Glomerular endothelial cell (primary cell): ENCODE measurements at places on chromosomes 1 and 21. TPM values are rescaled to one million over a fixed set of nuclear protein-coding genes. Genes with fewer than 3 reads are reported as not detected.

DNA sequence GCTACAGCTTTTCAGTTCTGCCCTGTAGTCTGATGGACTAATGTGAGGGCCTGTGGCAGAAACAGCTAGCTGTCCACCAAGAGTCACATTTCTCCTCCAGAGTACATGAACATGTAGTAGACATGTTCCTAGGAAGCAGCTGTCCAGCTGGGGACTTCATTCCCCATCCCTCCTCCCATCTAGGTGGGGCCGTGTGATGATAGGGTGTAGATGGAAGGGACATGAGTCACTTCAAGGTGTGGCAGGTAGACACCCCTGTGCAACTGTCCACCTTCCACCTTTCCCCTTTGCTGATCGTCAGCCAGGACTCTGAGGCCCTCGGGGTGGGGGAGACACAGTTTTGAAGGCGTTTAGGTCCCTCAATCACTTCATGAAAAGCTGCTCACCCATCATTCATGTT, 3.6 kb upstream of the RD3 start:
- no peak for DNase-seq

- DNase-seq, result no peak
Measured at GRCh38 chr1:244678697-244679096, 25.8 kb downstream of the DESI2 start.

- no peak for DNase-seq
Measured at GRCh38 chr1:35539073-35539823, 18.0 kb downstream of the KIAA0319L start.

DNA sequence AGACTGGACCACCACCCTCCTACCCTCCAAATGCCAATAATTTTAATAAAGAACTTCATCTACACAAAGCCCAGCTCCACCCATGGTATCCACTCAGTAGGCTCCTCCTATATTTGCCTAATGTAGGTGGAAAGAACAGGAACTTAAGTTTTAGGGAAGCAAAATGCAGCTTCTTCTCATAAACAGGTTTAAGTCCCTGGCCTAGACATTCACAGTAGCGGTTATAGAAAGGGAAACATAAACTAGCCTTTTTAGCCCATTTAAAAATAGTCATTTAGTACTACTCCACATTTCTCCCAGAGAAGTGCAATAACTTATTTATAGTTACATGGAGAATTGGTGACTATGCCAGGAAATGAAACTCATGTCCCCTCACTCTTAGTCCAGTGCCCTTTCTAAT, 56.6 kb upstream of the CPLANE2 start:
- DNase-seq, result no peak

- DNase-seq, result no peak
Measured at GRCh38 chr1:58011978-58012377, 534.5 kb downstream of the OMA1 start.

DNA sequence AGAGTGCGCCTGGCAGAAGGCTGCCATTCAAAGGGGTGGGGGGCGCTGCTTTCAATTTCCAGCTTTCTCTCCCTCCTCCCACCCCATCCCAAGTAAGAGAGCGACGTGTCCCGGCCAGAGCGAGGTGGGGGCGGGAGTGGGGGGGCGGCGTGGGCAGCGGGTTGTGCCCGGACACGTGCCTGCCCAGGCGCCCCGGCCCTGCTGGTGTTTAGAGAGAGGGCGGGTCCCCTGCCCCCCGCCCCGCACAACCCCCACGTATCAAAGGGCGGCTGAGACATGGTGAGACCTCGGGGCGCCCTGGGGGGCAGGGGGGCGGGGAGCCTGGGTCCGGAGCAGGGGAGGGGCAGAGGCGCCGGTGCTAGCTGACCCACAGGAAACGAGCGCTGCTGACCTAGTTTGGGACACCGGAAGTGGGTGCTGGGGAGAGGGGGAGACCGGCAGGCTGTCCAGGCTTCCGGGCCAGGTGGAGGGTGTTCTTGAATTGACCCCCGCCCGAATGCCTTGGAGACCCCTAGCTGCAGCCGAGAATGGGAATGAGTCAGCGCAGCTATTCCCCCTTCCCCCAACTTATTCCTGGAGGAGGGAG, 1.3 kb downstream of the ZBTB7B start:
- DNase-seq, result no peak

- no peak for DNase-seq
Measured at GRCh38 chr1:91584878-91585277, 84.2 kb downstream of the CDC7 start.

DNA sequence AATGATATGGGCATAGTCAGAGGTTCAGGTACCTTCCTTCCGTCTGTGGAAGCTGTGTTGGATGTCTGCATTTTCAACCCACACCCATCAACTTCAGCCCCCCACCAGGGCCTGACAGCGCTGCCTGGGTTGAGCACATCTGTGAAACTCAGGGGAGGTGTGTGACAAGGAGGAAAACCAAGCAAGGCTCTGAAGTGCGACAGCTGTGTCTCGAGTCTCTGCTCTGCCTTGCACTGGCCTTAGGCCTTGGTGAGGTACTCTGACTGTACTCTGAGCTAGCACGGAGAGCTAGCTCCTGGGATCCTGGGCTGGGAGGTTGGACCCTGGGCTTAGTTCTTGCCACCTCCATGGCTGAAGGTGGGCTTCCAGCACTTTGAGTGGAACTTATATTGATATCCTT, 9.1 kb downstream of the VANGL2 start:
- DNase-seq, result no peak

DNA sequence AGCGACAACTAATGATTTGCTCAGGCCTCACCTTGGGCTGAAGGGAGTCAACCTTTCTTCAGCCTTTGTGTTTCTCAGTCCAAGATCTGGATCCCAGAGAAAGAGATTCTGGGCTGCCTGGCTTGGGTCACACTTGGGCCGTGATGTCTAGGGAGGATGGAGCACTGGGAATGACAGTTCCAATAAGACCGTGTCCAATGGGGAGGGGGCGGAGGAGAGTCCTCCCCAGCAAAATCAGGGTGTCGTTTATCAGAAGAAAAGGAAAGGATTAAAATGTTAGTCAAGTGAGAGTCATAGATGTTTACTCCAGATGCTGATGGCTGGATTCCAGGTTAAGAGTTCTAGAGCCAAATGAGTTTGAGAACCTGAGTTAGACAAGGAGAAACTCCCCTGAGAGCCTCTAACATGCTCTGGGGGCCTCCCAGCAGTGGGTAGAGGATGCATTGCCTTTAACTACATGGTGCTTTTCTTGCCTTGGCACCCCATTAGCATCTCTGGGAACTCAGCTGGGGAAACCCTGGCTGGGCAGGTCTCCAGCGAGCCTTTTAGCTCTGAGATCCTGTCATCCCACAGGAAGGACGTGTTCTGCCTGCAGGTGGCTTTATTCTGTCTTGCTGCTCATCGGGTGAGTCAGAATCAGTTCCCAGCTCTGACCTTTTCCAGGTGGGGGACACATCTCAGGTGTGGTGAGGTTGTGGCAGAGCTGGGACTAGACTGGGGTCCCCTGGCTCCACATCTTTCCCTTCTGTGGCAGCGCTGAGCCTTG, 22.2 kb downstream of the NIPAL3 start:
- DNase-seq, result no peak

GRCh38 chr1:165763442-165763841, 5.2 kb downstream of the TMCO1 start:
- DNase-seq, result no peak

DNA sequence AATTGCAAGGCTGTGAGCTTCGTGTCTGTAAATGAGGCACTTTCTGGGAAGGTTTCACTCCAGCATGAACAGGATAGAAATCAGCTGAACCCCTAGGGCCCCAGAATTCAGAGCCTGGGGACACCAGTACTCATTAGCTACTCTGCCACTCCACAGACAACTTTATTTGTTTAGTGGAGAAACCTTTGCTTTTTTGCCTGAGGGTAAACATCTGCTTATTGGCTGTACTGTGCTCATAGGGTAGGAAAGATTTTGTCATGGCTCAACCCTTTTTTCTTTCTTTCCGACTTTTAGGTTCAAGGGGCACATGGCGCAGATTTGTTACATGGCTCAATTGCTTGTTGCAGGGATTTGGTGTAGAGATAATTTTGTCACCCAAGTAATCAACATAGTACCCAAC, 138.4 kb upstream of the BACE2 start:
- no peak for DNase-seq

GRCh38 chr1:4734791-4735190, 80.4 kb downstream of the AJAP1 start:
- DNase-seq, result no peak

- peak; percentile 23 for DNase-seq
Measured at GRCh38 chr1:1430114-1430982, 5.1 kb upstream of the VWA1 start.

DNA sequence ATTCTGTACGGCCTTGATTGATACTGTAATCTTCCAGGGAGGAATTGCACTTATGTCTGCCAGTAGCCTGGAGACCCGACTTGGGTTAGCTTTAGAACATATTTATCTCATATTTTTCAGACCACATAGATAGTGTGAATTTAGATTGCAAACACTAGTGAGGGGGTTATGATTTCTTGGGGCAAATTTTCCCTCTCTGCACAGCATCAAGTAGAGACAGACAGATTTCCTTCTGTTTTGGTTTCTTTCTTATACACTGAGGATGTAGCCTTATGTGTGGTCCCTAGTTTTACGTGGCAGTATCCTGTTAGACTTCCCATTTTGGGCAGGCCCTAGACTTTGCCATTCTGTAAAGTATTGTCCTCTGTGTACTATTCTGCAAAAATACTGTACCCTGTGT, 29.0 kb downstream of the SOAT1 start:
- no peak for DNase-seq

GRCh38 chr1:55588309-55588708, 373.1 kb upstream of the USP24 start:
- no peak for DNase-seq

DNA sequence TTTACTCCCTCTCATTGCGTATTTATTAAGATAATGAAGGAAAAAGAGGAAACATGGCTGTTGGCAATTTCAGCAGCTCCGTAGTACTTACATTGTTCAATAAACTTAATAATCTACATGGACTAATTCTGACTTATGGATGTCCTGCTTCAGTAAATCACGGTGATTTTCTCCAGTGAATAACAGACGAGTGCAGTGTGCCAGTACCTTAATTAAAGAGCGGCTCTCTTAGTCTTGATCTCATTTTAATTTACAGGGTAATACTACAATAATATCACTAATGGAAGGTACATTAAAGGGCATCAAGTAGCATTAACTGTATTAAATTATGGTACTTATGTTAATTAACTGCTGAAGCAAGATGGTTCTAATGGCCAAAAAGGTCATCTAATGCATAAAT, 187.2 kb downstream of the NTNG1 start:
- DNase-seq, result no peak

DNA sequence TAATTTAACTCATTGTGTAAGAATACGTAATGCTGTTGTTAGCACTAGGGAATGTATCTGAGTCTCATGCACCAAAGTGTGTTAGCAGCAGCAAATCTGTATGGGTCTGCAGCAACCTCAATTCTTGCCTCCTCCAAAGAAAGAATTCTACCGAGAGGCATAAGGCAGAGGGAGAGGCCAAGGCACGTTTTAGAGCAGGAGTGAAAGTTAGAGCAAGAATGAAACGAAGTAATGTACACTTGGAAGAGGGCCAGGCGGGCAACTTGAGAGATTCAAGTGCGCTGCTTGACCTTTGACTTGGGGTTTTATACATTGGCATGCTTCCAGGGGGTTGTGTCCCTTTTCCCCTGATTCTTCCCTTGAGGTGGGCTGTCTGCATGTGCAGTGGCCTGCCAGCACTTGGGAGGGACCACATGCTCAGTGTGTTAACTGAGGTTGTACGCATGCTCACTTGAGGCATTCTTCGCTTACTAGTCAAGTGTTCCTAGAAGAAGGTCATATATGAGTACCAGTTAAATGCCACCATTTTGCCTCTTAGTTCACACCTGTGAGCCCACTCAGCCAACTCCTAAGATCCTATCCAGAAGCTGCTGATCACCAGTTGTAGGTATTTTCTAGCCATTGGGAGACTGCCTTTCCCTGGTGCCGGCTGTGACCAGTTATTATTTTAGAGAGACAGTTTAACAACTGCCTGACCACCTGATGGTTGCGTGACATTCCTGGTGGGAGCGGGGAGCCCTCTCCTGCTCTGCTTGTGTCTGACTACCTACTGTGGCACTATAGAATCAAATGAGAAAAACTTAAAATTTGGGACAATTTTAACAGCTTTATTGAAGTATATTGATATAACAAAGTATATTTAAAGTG, 2.7 kb upstream of the CNN3 start:
- DNase-seq, result no peak

- DNase-seq, result no peak
Measured at GRCh38 chr1:157107702-157108101, 8.1 kb upstream of the ETV3L start.

GRCh38 chr1:23444104-23444533, 19.6 kb upstream of the TCEA3 start:
- no peak for DNase-seq

- no peak for DNase-seq
Measured at GRCh38 chr1:182087719-182088350, 26.3 kb upstream of the ZNF648 start.

DNA sequence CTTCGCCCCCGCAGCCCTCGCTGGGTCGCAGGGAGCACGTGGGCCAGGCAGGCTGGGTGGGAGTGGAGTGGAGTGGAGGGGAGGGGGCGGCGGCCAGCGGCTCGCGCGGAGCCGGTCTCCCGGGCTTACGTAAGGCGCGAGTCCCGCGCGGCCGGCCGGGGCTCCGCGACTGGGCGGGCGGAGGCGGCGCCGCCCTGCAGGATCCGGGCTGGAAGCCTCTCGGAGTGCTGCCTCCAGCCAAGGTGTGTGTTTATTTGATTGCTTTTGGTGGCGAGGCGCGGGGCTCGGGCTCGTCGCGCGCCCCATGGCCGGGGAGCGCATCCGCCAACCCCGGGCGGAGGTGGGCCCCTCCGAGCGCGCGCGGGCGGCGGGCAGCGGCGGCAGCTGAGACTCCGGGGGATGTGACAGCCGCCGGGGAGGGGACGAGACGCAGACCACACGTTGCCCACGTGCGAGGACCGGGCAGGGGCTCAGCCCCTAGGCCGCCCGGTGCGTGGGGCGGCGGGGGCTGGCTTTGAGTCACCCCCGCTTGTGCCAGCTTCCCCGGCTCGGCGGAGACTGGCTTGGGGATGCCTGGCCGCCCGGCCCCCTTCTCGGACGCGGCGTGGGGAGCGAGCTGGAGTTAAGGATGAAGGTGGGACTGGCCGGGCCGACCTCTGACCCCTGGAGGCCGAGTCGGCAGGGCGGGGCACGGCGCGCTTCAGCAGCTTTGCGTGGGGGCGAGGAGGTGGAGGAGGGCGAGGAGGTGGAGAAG, 402 bp upstream of the AK4 start:
- DNase-seq, result no peak

GRCh38 chr1:178609015-178609414, 96.1 kb downstream of the TEX35 start:
- DNase-seq, result no peak

Gene CD5L
- total RNA-seq, result not detected in 2 replicates

Gene ESPN
- 0.15 and 1.1 TPM in 2 replicates for total RNA-seq

Gene GJA4
- total RNA-seq, result 3.2 and 62.1 TPM in 2 replicates

Gene FAM177B
- total RNA-seq, result not detected in 2 replicates

Gene ANP32E
- 13.0 and 22.2 TPM in 2 replicates for total RNA-seq

Gene CA6
- total RNA-seq, result not detected in 2 replicates

Gene KCNJ9
- not detected in 2 replicates for total RNA-seq

Gene GJB3
- total RNA-seq, result 0.35 and 0.87 TPM in 2 replicates

Gene LAPTM5
- total RNA-seq, result 82.2 and 132 TPM in 2 replicates

Gene HTR6
- not detected in 2 replicates for total RNA-seq
